Amygdala (tissue), 56 donors: ENCODE measurements at places on chromosomes 16 and 17.

- no peak for DNase-seq
These were observed 18.8 kb downstream of the WNT9B start for GRCh38 chr17:46869975-46870803.

DNA sequence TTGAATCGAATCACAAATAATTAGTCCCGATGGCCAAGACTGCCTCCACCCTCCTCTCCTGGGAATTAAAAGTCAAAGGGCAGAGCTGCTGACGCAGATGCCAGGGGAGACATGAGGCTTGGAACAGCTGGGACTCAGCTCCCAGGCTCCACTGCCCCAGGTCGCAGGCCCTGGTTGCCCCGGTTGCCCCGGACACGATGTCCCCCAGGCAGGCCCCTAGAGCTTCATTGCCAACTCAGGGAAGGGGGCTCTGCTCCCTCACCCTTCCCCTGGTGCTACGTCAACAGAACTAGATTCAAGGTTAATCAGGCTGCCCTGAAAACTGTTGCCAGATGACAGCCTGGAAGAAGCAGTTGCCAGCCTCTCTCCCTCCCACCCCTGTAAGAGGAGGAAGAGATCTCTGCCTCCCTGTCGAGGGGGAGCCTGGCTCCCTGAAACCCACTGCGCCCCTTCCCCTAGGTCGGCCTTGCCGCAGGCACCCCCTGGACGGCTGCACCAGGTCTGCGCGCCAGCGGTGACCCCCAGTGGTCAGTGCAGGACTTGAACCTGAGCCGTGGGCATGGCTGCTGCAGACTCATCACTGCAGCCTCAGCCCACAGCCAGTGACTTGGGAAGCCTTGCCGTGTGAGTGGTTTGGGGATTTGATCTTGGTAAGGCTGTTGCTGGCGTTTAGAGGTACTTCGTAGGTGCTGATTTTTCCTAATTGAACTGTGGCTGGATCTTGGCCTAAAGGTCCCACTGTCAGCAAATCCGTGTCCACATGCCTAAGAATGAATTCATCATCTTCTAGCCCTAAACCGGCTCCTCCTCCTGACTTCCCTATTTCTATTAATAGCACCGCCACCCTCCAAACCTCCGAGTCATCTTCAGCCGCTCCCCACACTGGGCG is 84.1 kb upstream of the TOB1 start:
- no peak for DNase-seq

DNA sequence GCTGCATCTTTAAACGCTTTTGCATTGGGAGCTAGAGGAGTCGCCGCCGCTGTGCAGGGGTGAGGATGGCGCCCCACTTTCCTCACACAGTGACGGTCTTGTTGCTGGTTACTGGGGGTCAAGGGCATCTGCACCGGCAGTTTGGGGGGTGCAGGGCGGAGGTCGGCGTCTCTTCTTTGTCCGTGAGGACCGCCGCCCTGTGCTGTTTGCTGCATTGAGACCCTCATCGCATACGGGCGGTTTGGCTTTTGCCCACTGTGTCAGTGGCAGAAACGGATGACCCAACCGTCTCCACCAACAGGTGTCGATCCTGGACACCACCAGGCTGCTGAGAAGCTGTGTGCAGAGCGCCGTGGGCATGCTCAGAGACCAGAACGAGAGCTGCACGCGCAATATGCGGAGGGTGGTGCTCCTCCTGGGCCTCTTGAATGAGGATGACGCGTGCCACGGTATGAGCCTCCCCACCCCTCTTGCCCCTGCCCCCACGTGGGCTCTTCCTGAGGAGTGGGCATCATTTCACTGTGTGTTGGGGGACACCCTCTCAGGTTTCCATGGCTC is 61.2 kb upstream of the ENDOV start:
- no peak for DNase-seq

DNA sequence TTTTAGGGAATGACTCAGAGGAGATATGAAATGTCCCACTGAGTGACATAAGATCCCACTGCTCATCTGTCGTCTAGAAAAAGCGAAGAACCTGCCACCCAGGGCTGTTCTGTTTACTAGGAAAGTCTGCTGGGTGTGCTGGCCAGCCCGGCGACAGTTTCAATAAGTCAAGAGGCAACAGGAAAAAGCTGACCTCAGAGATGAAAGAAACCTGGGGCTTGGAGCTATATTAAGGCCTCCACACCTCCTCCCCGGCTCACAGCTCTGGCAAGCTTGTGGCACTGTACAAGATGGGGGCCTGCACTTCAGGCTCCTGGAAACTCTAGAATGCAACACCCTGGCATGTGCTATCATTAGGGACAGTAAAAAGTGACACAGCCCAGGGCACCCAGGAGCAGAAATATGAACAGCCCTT is 10.6 kb downstream of the ZFHX3 start:
- DNase-seq: no peak

GRCh38 chr16:46620266-46621005 is 743 bp downstream of the SHCBP1 start:
- no peak for DNase-seq

DNA sequence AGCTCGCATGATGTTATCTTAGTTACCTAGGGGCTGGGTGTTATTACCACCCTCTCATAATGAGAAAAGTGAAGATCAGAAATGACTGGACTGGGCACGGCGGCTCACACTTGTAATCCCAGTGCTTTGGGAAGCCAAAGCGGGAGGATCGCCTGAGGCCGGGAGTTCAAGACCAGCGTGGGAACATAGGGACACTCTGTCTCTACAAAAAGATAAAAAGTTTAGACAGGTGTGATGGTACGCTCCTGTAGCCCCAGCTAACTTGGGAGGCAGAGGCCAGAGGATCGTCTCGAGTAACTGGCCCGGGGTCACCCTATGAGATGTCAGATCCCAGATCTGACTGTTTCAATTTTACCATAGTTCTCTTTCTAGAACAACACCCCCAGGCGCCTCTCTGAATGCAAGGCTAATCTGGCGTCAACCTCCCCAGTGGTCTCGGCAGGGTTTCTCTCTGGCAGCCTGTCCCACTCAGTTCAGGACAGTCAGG is 1.9 kb upstream of the CCDC102A start:
- DNase-seq: no peak

- DNase-seq: no peak
These were observed 24.1 kb upstream of the HOXB13 start for GRCh38 chr17:48752399-48753288.

GRCh38 chr17:57869617-57870282 is 19.9 kb upstream of the MRPS23 start:
- no peak for DNase-seq

GRCh38 chr17:65459677-65460347 is 101.6 kb downstream of the AXIN2 start:
- no peak for DNase-seq

DNA sequence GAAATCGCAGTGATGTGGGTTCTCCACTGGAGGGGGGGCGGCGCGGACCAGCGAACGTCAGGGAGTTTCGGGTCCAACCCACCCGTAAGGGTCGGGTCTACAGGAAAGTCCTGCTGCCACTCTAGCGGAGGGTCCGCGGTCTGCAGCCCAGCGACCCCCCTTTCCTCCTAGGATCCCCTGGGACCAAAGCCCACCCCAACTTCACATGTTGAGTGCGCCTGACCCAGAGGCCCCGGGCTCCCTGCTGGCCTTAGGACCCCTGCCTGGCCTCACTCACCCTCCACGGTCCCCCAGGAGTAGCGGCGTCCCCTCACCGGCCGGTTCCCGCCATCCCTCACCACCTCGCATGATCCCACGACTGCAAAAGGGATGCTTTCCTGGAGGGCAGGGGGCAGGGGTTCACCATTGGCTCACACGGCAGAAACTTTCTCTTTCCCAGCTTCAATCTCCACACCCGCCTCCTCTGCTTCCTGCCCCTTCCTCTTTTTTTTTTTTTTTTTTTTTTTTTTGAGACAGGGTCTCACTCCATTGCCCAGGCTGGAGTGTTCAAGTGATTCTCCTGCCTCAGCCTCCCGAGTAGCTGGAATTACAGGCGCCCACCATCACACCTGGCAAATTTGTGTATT is 3.1 kb downstream of the SEPTIN1 start:
- DNase-seq: no peak

- no peak for DNase-seq
These were observed 7.7 kb upstream of the NPIPB2 start for GRCh38 chr16:11949527-11949926.

- no peak for DNase-seq
These were observed 76.0 kb downstream of the RAP1GAP2 start for GRCh38 chr17:2872282-2872681.

DNA sequence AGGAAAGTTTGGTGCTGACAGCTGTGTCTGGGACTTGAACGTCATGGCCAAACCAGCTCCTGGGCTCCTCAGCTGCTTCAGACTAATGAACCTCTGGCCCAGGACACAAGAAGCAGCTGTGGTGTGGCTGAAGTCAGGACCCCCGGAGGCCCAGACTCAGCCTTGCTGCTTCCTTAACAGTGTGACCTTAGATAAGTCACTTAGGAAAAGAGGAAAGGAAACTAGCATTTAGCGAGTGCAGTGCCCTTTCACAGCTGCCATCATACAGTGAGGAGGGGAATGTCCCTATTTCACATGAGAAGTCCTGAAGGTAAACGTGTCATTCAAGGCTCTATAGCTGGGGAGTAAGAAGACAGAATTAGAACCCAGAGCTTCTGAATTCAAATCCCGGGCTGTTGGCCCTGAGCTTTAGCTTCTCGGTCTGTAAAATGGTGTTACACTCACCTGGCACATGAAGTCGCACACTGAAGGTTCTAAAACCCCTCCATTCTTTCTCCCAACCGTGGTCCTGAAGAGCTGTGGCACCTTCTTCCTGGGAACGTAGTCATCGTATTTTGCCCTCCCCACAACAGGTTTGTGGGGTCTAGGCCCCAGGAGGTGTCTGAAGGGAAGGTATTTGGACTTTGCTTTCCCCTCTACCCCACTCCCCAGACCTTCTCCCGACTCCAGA is 910 bp upstream of the RAMP2 start:
- DNase-seq: no peak

GRCh38 chr17:81428121-81428515 is 32.9 kb downstream of the BAHCC1 start:
- DNase-seq: no peak

DNA sequence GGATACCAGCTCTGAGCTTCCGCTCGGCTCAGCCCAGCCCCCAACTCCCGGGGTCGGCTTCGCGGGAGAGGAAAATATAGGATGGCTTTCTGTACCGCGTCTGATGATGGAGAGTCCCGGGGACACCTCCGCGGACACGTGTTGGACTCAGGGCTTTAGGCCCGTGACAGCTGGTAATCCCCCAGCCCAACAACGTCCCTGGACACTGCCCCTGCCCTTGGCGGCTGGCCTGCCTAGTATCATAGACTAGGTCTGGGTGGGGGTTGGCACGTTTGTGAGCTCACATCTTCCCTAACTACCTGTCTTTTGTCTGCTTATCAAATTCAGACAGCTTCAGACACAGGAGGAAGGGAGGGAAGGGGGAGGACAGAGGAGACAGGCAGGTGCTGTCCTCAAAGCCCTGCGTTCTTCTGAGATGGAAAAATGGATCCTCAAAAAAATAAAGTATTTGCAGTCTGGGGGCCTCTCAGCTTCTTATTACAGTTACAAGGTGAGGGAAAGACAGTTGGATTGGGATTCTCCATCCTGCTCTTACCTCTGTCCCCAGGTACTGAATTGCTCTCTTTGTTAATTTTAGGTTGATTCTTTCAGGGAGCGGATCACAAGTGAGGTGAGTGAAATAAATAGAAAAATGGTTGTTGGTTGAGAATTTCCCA is 698 bp downstream of the PSME3 start:
- no peak for DNase-seq

- DNase-seq: no peak
These were observed 14.2 kb downstream of the CSH2 start for GRCh38 chr17:63859257-63859656.

DNA sequence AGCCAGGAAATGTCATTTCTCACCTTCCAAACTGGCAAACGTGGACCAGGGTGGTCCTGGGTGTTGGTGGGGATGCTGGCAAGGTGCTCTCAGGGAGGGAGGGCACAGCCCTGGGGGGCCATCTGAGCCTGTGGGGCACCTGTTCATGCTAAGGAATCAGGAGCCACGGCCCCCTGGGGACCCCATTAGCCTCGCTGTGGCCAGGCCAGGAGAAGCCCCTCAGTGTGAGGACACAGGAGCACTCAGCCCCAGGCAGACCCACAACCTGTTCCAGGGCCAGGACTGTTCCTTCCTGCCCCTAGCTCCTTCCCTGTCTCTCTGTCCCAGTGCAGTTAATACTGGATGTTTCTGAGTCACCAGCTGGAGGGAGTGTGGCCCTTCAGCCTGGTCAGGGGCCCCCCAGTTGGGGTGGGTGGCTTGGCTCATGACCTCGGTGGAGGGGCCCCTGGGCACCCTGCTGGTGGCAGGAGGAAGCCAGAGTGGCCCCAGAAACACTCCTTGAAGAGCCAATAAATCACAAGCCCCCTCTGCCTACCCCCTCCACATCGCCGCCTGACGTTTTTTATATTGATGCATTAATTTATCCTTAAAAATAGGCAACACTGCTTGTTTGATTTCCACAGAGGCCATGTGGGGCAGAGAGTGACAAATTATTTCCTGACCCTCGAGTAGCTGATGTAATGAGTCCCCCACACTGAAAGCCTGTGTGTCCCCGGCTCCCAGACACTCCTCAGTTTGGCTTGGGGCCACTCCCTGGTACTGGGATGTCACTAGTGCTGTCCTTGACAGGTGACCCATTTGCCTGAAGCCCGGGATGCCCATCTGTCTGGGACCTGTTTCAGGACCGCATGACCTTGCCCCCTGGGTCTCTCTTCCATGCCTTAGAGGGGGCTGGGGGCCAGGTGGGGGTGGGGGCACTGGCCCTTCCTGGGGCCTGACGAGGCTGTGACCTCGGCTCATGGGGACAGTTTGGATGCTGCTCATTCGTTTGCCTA is 22.3 kb downstream of the ACTG1 start:
- no peak for DNase-seq
